ENCODE measurements at places on chromosomes 2 and 18.

DNA sequence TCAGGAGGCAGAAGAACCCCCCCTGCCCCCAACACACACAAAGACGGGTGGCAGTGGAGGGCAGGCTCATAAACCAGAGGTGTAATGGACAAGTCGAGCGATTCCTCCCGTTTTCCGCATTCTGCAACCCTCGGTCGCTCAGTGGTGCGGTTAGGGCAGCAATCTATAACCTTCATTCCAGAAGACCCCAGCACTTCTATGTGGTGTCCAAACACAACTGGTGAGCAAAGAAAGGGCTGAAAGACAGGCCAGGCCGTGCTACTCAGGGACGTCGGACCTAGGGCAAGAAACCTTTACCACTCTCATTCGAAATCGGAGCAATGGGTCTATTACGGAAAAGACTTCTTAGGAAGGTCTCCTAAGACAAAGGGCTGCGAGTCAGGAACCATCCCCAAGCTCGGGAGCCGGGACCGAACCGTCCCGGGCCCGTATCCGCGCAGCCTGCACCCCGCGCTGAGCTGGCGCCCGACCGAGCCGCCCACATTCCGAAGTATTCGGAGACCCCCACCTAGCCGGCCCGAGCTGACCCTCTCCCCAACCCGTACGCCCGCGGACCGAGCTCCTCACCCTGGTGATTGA, 568 bp downstream of the ARL5A start:
- DNase-seq = peak; percentile 5

GRCh38 chr2:202307690-202308089, 42.1 kb downstream of the NOP58 start:
- DNase-seq = no peak

GRCh38 chr2:112782234-112782799, 2.0 kb downstream of the IL1A start:
- DNase-seq = no peak

- DNase-seq = no peak
Measured at GRCh38 chr2:38176619-38177021, 100.7 kb upstream of the CYP1B1 start.

- DNase-seq = no peak
Measured at GRCh38 chr18:78911751-78912283, 67.8 kb upstream of the SALL3 start.

DNA sequence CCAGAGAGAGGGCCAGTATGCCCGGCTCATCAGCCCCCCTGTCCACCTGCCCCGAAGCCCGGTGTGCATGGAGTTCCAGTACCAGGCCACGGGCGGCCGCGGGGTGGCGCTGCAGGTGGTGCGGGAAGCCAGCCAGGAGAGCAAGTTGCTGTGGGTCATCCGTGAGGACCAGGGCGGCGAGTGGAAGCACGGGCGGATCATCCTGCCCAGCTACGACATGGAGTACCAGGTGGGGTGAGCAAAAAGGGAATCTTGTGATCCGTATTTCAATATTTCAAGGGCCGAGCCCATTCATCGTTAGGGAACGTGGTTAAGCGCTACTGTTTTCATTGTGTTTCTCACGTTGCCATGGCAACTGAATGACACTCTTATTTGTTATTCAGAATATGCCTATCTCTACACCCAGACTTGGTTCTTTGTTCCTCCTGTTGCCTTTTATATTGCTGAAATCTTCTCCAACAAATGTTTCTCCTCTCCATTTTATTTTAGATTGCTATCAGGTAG, 81.5 kb downstream of the NRP2 start:
- peak; percentile 19 for DNase-seq

DNA sequence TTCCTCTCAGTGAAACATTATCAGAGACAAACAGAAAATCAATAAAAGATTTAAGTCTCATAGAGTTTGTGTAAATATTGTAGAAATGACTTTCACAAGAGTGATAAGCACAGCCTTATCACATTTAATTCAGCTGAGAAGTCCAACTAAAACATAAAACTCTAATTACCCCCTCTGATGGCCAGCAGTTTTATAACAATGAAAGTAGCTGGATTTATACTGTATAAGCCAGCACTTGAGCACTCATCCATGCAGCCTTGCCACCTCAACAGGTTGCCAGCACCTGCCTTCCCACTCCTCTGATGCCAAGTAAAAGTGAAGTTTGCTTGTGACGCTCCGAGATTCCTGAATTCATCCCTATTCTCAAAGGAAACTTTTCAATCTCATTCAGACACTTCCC, 103.0 kb upstream of the STK39 start:
- DNase-seq = no peak

DNA sequence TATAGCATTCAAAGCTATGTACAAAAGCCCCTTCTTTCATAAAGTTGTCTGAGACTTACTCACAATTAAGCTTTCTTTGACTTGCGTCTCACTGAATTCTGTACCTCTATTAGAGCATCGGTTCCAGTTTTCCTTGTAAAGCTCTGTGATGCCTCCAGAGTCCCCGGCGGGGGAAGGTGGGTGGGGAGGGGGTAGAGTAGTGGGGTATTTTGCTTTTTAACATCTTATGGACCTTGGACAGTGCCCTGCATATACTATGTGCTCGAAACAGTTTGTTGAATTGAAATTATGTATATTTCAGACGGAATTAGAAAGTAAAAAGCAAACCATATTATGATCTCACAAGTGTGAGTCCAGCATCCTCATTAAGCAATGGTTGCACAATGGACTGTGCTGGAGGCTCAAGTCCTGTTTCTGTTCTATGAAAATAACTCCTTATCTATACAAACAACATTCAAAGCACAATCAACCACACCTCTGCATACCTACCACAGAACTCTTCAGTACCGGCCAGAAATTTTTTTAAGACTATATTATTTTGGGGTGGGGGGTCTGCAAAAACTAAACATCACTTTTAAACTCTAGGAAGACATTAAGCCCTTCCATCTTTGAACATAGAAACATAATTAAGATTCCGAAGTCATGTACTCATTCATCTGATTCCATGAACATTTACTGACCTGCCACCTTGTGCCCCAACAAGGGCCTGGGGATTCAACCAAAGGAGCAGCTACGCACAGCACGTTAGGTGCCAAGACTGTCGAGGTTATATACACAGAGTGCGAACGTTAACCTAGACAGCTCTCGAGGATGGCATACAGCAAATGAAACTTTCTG, 908 bp downstream of the STAT1 start:
- no peak for DNase-seq

- DNase-seq = no peak
Measured at GRCh38 chr2:143117225-143117624, 12.0 kb upstream of the ARHGAP15 start.

- no peak for DNase-seq
Measured at GRCh38 chr2:8534729-8535468, 147.0 kb upstream of the ID2 start.

- DNase-seq = no peak
Measured at GRCh38 chr2:64204703-64205102, 60.5 kb upstream of the PELI1 start.

GRCh38 chr2:84395820-84396219, 63.3 kb downstream of the SUCLG1 start:
- DNase-seq = no peak

GRCh38 chr2:235458839-235459273, 35.0 kb upstream of the AGAP1 start:
- DNase-seq = no peak

DNA sequence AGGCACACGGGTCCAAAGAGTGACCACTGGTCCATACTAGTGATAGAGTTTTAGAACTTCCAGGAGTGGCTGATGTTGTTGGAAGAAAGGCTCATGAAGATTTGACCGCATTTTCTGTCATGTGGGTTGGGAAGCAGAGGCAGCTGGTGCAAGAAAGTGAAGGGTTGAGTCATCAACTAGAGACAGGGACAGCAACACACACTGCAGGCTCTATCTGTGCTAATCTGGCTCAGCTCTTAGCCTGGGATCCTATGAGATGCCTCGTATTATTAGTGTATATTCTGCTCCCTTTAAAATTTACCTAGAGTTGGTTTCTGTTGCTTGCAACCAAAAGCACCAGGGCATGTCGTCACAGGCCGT, 2.5 kb upstream of the SH3RF3 start:
- no peak for DNase-seq

DNA sequence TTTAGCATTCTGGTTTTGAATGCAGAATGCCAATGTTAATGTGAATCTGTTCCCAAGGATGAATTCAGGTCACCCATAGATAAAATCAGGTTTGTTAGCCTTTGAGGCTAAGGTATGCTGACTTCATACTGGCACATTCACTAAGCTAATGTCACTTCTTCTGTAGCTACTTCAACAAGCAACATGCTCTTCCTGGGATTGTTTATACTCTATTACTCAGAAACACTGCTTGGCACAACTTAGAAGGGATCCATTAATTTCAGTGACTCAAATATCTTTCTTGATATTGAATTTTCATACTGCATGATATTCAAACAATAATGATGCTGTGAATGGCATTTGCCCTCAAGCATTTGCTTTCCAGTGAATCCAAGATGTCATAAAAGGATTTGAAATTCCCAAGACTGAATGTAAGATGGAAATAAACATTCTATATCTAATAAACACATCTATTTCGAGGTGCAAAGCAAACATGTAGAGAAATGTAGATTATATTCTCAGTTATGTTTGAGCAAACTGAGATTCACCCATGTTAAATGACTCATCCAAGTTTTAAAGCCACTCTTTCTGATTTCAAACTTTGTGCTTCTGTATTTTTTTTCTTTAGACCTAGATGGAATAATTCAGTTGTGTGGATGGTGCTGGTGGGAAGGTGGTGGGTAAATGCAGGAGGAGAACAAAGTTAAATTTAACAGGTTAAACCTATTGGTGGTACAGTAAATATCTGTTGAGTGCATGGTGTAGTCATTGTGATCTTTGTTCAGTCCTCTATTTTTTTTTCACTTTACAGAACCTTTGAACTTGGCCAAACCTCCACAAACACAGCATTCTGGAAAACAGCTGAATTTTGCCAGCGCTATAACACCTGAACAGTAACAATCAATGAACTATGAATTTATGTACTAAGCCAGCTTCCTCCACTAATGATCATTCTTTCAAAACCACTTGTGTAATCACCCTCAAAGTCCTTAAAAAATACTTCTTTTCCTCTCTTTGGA, 162.1 kb upstream of the XIRP2 start:
- no peak for DNase-seq

DNA sequence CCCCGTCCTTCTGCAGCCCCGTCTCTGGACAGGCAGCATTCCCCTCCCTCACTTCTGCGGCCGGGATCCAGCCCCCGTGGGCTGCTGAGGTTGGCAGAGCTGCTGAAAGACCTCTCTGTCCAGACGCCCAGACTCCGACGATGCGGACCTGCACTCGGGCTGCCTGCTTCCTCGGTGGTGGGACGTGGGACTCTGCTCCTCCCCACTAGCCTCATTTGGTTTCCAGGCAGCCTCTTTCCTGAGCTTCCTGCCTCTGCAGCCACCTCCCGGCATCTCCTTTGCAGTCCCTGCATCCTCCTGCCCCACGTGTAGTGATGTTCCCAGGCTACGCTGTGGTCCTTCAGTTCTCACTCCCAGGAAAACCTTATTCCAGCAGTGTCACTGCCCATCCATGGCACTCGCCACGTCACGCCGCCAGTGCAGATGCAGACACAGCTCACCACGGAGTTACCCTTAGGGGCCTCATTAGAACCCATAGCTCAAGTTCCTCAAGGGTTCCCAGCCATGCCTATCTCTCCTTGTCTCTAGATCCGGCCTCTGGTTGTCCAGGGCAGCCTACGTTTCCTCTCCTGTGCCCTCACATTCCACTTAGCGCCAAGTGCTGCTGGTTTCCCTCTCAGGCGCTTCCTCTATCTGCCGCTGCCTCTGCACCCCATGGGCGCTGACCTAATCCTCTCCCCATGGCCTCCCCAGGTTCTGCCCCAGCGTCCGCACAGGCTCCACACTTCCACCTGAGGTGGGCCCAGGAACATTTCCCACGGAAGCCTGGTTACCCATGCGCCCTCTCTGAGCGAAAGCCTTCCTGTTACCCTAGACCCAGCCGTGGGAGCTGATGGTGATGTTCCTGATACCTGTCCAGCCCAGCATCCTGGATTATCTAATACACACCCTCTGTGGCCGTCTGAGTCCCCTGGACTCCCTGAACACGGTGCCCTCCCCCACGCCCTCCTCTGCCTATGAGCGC, 318.3 kb upstream of the MYT1L start:
- DNase-seq = no peak

DNA sequence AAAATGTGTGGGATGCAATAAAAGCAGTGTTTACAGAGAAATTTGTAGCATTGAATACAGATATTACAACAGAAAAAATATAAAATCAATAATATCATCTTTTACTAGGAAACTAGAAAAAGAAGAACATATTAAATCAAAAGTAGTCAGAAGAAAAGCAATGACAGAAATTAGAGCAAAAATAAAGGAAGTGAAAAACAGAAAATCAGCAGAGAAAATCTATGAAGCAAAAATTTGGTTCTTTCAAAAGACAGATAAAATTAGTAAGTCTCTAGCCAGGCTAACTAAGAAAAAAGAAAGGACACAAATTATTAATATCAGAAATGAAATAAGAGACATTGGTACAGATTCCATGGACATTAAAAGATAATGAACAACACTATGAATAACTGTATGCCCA, 212.0 kb upstream of the MGAT5 start:
- no peak for DNase-seq

DNA sequence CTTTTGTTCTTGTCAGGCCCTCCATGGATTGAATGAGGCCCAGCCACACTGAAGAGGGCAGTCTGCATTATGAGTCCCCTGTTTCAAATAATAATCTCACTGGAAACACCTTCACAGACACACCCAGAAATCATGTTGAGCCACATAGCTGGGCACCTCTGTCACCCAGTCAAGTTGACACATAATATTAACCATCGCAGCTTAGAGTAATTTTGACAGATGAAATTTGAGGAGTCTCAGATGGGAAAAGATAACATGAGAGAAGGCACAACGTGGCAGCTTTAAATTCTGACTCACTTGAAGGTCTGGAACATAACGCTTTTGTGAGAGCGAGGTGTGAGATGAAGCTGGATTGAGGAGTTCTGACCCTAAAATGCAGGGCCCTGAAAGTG, 70.9 kb upstream of the TMEM87B start:
- DNase-seq = no peak

- no peak for DNase-seq
Measured at GRCh38 chr2:21489080-21489479, 365.3 kb downstream of the TDRD15 start.

GRCh38 chr2:230258483-230258882, 32.9 kb downstream of the SP140 start:
- DNase-seq = no peak

DNA sequence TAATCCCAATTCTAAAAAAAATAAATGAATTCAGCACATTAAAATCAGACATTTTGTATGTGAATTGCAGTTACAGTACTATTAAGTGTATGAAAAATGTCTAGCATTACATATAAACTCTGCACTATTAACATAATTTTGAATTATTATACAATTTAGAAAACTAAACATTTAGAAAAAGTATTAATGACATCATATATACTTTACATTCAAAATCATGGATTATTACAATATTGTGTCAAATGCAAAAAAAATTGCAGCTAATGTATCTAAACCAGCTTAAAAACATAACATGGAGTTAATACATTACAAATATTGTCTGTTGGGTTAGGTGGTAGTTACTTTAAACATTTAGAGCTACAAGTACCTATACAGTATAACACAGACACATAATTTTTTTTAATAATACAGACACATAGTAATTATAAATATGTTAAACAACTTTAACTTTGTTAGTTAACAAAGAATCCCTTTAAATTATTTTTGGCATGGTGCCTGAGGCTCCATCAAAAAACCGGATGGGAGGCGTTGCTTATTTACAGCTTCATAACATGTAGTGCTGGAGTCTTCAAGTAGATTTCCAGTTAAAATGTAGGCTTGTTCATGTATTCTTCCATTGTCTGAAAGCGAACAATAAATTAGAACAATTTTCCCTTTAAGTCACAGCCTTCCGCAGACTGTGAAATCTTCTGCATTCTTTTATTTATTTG, 79.1 kb downstream of the AP1S3 start:
- no peak for DNase-seq

Data from activated T-cell treated with anti-CD3 and anti-CD28 coated beads for 48 hours (primary cell).